ENCODE measurements at places on chromosomes 5 and 9.

DNA sequence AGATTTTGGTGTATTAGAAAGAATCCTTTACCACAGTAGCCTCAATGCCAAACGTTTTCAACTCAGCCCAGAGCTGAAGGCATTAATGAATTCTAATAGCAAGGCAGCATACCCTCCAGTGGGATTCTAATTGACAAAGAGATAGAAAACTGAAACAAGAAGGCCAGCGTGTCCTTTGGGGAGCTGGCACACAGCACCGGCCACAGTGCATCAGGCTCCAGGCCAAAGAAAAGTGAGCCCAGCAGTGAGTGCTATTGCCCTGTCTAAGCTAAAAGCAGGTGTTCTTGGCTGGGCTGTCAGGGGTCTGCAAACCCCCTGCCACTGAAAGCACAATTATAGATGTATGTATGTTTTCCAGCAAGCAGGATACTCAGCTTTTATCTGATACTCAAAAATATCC is 40.4 kb downstream of the PPIC start:
- no peak for DNase-seq

DNA sequence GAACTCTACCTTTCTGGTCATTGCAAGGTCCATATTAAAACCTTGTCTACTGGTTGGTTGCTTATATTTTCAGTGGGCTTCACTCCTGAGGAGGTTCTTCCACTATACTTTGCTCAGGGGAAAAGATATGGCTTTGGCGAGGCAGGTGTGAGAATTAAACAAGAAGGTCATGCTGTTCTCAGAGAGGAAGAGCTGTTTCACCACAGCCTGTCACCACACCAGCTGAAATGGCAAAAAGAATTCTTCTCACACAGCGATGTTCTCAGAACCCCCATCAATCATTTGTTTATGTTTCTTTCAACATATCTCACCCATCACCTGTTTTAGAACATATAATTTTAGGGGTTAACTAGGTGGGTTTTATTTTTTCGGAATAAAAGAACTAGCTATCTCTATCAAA is 38.6 kb downstream of the CAPSL start:
- no peak for DNase-seq

GRCh38 chr9:130024597-130024994 is 18.4 kb downstream of the FNBP1 start:
- DNase-seq, result no peak

GRCh38 chr9:131038256-131039128 is 29.5 kb downstream of the LAMC3 start:
- DNase-seq, result no peak

DNA sequence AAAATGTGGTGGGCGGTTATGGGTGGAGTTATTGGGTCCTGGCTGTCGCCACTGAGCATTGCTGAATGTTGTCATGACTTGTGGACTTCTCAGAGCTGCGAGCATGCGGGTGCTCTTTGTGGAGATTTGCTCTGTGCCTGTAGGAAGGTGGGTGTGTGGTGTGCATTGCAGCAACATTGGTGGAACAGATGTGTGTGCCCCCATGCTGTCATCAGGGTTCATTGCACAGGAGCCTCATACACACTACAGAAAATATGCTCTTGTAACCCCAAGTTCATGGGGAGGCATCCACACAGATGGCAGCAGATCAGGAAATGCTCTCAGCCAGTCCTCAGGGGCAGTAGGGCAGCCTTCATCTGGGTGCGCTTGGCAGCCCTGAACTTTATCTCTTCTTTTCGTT is 55.9 kb upstream of the PHF2 start:
- no peak for DNase-seq

GRCh38 chr9:127589955-127590370 is 22.1 kb upstream of the STXBP1 start:
- DNase-seq, result peak; percentile 66
